NCI-H2081 treated with DMSO at 0.1 percent for 48 hours (cell line): ENCODE measurements at places on chromosomes 5 and 9.

GRCh38 chr5:135569755-135570452, 8.9 kb downstream of the CXCL14 start:
- DNase-seq: no peak

- no peak for DNase-seq
Observed at GRCh38 chr5:160023007-160023907, 14.3 kb downstream of the TTC1 start.

DNA sequence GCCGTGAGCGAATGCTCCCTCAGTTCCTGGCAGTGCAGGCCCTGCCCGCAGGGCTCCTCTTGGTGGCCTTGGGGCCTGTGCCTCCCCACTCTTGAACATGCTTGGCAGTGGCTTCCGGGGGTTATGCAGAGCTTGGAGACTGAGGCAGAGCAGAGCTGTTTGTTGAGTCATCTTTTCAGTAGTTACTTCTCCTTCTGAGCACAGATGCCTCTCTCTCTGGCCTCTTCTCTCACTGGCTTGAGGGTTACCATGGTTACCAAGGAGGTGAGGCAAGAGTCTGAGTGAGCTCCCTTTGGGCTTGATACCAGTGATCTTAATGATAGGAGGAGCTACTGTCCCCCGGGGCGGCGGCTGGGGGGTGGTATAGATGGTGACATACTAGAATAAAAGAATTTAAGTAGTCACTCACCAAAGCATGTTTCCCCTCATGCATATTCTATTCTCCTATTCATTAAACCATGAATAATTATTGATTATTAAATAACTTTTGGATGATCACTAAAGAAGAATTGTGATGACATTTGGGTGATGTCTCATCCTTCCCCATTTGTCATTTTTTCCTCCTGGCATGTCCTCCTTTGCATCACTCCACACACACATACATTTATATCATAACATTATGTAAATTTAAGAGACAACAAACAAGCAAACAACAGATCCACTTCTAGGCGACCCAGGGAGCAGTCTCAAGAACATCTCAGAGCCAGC, 111.1 kb downstream of the ARHGAP26 start:
- DNase-seq: no peak

DNA sequence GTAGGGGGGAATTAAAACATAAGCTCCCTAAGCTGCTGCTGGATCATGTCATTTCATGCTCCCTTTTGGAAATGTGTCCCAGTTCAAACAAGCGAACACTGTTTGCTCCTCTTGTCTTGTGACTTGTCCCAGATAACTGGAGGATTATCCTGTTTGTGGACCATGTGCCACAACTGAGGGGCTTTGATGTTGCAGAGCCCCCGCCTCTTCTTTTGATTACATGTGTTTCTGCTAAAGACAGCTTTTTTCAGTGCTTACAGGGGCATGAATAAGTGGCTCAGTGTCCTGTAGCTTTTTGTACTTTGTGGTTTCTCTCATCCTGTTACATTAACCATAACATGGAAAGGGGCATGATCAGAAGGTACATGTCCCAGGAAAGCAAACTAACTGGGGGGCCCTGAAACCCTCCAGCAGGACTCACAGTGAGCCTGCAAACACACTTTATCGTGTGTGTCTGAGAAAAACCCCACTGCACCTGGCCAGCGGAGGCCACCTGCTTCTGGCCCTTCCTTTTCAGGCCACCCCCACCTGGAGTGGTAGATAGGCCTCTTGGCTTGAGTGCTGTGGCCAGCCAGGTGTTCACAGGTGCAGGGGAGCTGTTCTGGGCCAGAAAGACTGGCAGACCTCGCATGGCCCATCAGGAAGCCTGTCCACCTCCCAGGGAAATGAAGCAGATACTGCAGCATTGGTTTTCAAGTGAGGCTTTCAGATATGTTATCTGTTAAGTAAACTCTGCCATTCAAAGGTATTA, 285.6 kb downstream of the FANCC start:
- DNase-seq: no peak

DNA sequence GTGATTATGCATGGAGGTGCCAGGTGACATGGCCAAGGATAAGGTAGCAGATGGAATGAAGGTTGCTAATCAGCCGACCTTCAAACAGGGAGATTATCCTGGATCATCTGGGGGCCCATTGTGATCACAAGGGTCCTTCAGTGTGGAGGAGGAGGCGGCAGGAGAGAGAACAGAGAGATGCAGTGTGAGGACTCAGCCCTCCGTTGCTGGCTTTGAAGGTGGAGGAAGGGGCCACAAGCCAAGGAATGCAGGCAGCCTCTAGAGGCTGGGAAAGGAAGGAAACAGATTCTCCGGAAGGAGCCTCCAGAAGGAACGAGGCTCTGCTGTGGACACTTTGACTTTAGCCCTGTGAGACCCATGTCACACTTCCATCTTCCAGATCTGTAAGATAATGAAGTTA, 27.4 kb upstream of the EEIG1 start:
- DNase-seq: no peak
